Psoas muscle (tissue), 8 donors: ENCODE measurements at places on chromosomes 1 and 21.
A peak's percentile ranks its signal among the peaks of the same experiment; 100 is the strongest.

- DNase-seq = no peak
Measured at GRCh38 chr1:57839526-57839925, 415.7 kb upstream of the DAB1 start.

DNA sequence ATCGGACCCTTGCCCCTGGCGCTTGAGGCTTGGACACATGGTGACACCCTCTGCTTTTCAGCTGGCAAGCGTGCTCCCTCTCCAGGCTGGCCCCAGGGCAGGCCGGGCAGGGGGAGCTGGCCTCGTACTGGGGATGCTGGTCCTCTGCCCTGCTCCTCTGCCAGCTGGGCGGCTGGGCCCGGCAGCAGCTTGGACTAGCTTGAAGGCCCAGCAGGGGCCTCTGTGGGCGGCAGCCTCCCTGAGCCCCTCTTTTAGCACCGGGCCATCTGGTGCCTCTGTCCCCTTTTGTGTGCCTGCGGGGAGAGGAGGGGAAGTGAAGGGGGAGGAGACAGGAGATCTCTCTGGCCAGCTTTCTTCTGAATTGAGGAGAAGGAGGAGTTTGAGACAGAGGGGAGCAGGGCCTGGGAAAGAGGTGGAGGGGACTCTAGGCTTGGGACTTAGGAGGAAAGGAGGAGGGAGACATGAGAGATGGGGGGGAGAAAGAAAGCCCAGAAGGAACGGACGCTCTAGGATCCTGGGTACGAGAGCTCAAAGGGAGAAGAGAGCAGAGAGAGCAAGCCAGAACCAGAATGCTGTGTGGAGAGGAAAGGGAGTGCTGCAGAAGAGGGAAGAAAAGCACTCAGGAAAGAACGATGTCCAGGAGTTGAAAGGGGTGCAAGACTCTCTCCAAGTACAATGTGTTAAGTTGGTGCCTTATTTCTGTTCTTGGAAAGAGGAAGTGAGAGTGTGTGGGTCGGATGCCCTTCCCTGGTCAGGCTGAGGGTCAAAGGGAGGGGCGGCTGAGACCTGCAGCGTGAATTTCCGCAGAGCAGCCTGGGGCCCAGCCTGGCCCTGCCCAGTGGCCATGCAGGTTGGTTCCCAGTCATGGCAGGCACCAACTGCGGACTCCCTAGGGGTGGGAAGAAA, 40.3 kb downstream of the IER5 start:
- no peak for DNase-seq

- no peak for DNase-seq
Measured at GRCh38 chr1:54866801-54867716, 19.9 kb downstream of the DHCR24 start.

DNA sequence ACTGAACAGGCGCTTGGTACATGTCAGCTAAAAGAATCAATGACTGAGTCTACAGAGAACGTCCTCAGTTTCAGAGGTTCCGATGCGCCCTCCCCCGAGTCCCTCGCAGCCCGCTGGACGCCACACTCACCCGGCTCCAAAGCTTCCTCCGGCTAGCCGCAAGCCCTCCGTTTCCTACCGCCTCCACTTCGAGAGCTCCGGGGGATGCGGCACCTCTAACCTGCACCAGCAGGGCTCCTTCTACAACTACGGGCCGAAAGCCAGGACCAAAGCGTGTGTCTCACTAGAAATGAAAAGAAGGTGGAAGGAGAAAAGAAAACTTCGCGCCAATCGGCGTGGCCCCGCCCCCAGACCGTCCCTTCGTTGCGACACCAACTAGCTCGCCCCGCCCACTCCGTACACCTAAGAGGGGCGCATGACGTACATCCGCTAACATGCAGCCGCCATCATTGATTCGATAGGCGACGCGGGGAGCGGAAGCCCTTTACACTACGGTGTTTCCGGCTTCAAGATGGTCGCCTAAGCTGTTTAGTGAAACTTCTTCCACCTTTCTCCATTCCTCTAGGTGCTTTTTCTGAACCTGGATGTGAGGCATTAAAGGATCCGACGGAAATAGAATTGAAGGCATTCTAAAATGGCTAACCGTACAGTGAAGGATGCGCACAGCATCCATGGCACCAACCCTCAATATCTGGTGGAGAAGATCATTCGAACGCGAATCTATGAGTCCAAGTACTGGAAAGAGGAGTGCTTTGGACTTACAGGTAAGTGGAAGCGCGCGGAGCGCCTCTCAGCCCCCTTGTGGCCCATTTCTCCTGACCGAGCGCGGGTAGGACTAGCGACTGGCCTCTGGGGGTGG, at the start of the genes ORC1 and PRPF38A:
Gene ORC1, minus strand, starts transcription at position 308 of the 859 bp plus-strand sequence. CDS start 2,200 bp downstream, outside the sequence.
Gene PRPF38A, plus strand, starts transcription at position 487 of the 859 bp plus-strand sequence. Its CDS starts 148 bp downstream, at position 635.
- DNase-seq = peak; percentile 98

- DNase-seq = no peak
Measured at GRCh38 chr1:165629151-165629550, 1.9 kb upstream of the MGST3 start.

DNA sequence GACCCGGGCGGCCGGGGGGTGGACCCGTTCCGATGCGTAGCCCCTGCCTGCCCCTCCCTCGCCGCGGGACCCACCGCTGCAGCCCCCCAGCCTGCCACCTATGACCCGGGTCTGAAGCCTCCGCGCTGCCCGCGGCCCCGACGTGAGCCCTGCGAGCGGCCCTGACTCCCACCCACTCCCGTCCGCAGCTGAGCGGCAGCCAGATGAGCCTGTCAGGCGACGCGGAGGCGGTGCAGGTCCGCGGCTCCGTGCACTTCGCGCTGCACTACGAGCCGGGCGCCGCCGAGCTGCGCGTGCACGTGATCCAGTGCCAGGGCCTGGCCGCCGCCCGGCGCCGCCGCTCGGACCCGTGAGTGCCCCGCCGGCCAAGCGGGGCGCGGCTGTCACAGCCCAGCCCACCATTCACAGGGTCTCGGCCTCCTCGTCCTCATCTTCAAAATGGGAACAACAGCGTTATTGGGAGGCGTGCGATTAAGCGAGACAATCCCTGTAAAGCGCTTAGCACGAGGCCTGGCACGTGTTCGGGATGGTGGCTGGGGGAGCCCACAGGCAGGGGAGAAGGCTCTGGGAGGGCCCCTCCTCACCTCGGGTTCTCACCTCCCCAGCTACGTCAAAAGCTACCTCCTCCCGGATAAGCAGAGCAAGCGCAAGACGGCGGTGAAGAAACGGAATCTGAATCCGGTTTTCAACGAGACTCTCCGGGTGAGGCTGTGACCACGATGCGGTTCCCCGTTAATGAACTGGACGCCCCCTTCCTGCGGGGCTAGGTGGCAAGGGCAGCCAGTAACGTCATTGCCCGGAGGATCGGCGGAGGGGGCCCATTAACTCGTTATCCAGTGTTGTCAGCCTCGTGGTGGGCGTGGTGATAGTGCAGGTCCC, 8.2 kb downstream of the SYTL1 start:
- peak; percentile 71 for DNase-seq

DNA sequence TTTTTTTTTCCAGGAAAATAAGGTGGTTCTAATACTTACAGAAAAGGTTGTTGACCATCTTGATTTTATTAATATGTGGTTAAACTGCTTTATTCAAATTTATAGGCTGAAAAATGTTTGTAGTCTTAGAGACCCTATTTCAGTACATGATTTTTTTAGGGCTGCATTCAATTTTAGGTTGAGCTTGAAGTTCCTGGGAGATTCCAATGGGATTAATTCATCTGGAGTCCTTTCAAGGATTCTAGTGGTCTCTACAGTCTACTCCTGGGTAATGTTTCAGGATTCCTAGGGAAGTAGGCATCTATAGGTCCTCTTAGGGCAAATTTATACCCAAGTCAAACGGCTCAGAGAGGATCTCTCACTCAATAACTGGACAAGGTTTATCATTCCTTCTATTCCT, 126.7 kb downstream of the HMCN1 start:
- DNase-seq = no peak

DNA sequence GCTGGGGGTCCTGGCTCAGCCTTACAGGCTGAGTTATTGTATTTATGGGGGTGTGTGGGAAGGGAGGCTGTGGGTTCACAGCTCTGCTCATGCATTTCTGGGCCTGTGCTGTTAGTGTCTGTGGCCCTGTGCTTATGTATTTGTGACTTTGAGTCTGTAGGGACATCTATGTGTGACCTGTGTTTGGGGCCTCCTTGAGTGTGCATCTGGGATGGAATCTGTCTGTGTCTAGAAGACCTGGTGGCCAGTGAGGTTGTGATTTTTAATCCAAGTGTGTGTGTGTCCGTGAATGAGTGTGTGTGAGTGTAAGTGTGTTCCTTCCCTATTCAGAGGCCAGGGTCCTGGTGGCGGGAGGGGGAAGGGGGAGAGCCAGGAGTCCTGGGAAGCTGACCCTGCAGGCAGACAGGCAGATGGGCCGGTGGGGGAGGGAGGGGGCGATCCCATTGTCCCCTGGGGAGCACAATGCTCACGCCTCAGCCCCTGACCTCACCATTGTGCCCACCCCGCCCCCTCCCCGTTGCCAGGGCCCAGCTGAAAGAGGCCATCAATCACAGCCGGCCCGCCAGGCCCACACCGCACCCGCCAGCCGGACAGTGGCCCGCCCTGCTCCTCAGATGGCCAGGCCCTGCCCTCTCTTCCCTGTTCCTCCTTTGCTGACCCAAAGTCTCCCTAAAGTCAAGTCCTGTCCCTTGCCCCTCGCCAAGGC, 19.6 kb downstream of the SLC27A3 start:
- peak; percentile 48 for DNase-seq

DNA sequence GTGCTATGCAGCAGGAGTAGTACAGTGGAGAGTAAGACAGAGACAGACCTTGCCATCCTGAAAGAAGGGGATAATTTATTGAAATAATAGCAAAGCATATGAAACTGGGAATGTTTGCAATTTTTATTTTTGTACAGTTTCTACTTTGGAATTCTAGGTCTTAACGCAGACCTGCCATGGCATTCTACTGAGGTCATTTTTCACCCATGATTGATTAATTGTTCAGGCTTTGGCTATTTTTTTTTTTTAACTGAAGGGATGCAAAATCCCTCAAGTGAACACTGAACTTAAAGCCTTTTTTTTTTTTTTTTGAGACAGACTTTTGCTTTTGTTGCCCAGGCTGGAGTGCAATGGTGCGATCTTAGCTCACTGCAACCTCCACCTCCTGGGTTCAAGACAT, 27.1 kb downstream of the MTF2 start:
- no peak for DNase-seq

- peak; percentile 65 for DNase-seq
Measured at GRCh38 chr21:46097336-46098293, at the start of gene COL6A2. COL6A2 (plus strand) TSS chr21:46098112.

GRCh38 chr1:203778146-203778545, 13.2 kb downstream of the LAX1 start:
- DNase-seq = no peak

GRCh38 chr1:35030338-35030737, 1.4 kb downstream of the ZMYM6 start:
- no peak for DNase-seq

DNA sequence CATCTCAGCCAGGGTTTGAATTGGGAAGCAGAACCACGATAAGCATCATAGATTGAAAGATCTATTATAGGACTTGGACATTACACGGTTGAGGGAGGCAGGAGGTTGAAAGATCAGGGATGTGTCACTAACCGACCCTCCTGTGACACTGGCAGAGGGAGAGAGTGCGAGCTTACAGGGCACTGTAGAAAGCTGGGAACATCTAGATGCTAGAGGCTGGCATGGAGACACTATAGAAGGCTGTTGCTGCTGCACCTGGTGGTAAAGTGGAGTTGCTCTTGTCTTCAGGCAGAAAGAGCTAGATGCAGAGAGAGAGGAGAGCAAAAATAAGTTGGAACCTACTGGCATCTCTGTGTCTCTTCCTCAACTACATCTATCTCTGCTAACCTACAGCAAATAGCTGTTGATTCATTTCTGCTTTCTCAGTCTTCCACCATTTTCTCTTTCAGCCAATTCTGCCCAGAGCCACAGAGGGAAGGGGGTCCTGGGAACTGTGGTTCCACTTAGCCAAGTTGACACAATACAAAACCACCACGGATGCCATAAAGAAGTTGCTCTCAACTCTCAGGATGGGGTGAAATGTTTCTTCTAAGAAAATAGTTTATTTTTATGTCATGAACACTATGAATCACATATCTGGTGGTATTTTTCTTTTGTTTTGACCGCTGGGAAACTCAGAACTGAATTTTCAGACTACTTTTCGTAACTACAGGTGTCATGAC, 155.9 kb downstream of the ZNF281 start:
- DNase-seq = no peak

- no peak for DNase-seq
Measured at GRCh38 chr1:244800821-244801220, 34.6 kb upstream of the COX20 start.

DNA sequence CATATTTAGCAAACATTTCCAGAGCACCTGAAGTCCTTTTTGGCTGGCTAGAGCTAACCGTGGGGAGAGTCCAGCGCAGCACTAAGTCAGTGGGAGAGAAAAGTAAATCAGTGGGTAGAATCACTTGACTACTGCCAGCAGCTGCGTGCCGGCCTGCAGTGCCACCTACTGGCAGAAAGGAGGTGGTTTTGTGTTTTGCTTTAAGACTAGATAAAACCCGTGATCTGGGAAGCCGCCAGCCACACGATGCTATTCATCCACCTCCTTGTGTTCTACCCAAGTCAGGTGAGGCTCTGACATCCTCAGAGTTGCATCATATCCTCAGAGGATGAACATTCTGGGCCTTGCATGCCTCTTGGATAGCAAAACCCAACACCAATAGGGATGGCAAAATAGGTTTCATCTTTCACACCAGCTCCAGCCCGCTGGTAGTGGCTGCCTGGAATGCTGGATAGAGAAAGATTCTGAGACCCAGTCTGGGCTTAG, 14.1 kb upstream of the HEYL start:
- peak; percentile 92 for DNase-seq

DNA sequence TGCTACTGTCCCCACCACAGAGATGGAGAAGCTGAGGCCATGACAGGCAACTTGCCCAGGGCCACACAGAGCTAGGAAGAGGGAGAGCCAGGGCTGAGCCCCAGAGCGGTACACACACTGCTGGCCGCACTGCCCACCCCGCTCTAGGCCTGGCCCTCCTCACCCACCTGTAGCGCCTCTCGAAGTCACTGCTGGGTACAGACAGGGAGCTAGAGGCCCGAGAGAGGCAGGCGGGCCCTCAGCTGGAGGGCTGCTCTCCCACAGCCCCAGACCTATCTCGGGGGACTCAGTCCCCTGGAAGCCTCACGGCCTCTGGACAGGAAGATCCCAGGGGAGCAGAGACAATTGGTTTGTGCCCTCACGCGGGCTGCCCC, 17.3 kb upstream of the PLEKHG5 start:
- no peak for DNase-seq

GRCh38 chr1:46401964-46402626, 8.0 kb downstream of the FAAH start:
- peak; percentile 87 for DNase-seq

- no peak for DNase-seq
Measured at GRCh38 chr1:152761609-152762213, 3.9 kb downstream of the KPRP start.

GRCh38 chr1:109784551-109785252, 21.0 kb upstream of the EPS8L3 start:
- peak; percentile 23 for DNase-seq

- DNase-seq = no peak
Measured at GRCh38 chr21:31530364-31530763, 129.1 kb upstream of the SOD1 start.
